Right lobe of liver (tissue), 6 donors: ENCODE measurements at places on chromosomes 7 and 10.

DNA sequence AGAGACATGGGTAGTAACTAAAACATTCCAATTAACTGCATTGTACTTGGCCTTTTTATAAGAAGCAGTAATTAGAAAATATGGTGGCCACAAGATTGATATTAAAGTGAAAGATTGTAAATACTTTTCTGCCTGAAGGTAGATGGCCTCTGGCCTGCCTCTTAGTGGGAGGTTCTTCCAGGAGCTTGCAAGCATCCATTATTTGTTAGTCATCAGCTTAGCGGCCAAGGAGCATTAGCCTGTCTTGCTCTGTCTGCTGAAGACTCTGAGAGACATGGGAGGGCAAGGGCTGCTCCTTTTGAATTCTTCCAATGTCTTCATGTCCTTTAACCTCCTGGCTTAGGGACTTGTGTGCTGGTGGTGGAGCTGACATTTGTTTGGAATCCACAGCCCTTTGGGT lies 80.4 kb downstream of the TCF7L2 start:
- H3K4me3 ChIP-seq: no peak overlapping the region
- H3K27ac ChIP-seq: peak overlapping the region; percentile 49
- peaks cover 12% of the 10 kb centered on the region for H3K4me1 ChIP-seq
- H3K27me3 ChIP-seq: no peaks in the 10 kb centered on the region

- no peaks in the 10 kb centered on the region for H3K4me1 ChIP-seq
- peaks cover 14% of the 10 kb centered on the region for H3K27me3 ChIP-seq
- H3K4me3 ChIP-seq: no peak overlapping the region
- no peak overlapping the region for H3K27ac ChIP-seq
- H3K36me3 ChIP-seq: no peaks in the 10 kb centered on the region
Measured at GRCh38 chr10:49615721-49616120, 1.9 kb downstream of the CHAT start.

DNA sequence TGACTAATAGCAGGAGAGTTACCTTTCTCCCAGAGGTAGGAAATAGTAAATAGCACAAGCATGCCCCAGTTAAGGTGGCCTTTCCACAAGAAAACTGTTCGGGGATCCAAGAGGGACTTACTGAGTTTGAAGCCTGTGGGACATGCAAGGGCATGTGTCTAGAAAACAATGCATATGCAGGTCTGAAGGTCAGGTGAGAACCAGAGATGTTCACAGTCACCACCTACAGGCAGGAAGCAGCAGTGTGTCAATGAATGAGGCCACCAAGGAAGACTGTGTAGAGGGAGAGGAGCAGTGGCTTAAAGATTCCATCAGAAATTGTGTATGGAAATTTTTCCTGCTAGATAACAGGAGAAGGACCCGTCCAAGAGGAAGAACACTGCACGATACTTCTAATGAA lies 66.0 kb downstream of the CALD1 start:
- no peaks in the 10 kb centered on the region for H3K36me3 ChIP-seq
- no peaks in the 10 kb centered on the region for H3K27me3 ChIP-seq
- no peaks in the 10 kb centered on the region for H3K4me1 ChIP-seq
- H3K27ac ChIP-seq: no peak overlapping the region

- peaks cover 3% of the 10 kb centered on the region for H3K4me1 ChIP-seq
- no peaks in the 10 kb centered on the region for H3K36me3 ChIP-seq
- no peak for DNase-seq
- H3K27ac ChIP-seq: no peak overlapping the region
- no peaks in the 10 kb centered on the region for H3K27me3 ChIP-seq
Measured at GRCh38 chr7:24466168-24466768, 107.0 kb upstream of the PALS2 start.

DNA sequence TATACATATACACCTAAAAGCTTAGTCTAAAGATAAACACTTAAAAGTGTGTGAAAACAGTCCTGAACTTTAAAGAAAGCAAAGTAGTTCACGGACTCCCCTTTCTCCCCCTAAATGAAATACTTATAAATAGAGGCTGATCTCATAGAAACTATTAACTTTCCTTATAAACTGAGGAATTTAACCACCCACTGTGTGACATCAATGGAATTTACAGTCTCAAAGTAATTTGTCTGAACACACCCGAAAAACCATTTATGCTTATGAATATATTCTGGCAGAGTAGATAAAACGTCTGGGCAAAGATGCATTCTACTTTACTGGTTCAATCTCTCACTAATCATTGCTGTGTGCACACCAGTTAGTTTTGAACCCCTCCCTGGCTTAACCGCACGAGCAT lies 181.8 kb upstream of the DGKB start:
- H3K4me3 ChIP-seq: no peak overlapping the region
- no peaks in the 10 kb centered on the region for H3K4me1 ChIP-seq
- no peak for DNase-seq
- H3K27me3 ChIP-seq: no peaks in the 10 kb centered on the region

DNA sequence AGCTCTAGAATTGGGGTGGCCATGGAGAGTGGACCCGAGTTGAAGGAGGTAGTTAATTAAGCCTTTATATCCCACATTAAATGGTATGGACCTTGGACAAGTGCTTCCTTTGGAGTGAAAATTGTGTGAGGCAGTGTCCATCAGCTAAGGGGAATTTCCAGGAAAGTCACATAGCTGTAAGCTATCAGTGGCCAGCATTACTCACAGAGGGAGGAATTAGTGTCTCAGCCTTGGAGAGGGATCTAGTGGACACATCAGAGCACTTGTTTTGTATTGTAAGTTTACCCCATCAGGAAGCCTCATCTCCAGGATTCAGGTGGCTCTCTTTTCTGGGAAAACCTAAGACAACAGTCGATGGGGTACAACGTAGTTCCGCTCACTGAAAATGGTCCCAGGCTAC lies 416.7 kb downstream of the TFEC start:
- H3K27me3 ChIP-seq: no peaks in the 10 kb centered on the region
- H3K4me3 ChIP-seq: no peak overlapping the region
- DNase-seq: no peak
- H3K36me3 ChIP-seq: no peaks in the 10 kb centered on the region

DNA sequence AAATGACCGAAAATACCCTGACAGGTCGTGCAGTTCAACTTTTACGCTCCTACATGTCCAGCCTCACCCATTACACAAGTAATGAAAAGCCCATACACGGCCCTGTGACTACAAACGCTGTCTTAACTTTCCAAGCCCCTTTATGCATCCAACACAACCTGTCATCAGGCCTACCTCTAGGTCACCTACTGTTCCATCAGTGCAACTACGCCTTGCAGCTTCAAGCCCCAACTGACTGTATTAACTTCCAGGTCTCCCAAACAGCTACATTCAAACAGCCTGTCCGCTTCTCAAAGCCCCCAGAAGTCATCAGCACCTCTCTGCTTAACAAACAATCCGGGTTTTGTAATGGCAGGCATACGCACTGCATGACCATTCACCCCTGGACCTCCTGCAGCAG lies 19.2 kb downstream of the ZNF107 start:
- H3K4me3 ChIP-seq: no peak overlapping the region
- H3K4me1 ChIP-seq: no peaks in the 10 kb centered on the region
- H3K36me3 ChIP-seq: no peaks in the 10 kb centered on the region
- no peaks in the 10 kb centered on the region for H3K27me3 ChIP-seq
- H3K27ac ChIP-seq: no peak overlapping the region

DNA sequence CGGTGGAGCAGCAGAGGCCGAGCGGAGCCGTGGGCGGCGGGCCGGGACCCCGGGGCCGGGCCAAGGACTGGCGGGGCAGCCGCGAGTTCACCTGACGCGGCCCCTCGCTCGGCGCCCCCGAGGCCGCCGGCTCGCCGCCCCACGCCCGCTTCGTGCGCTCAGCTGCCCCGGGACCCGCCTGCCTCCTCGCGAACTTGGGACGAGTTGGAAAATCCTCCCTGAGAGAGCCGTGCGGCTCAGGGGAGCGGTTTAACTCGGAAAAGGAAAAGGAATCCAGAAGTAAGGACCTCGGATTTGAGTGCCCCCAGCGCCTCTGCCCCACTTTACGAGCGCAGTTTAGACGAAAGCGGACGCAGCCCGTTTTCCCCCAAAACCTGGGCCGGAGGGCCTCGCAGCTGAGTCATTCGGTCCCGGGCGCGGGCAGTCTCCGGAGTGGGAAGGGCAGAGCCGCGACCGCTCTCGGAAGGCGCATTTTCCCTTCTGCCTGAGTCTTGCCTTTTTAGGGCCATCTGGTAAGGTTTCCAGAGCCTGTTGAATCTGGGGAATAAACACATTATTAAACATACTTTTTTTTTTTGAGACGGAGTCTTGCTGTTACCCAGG lies 744 bp downstream of the CREM start:
- peak; percentile 69 for DNase-seq
- H3K4me3 ChIP-seq: peak overlapping the region; percentile 66
- no peaks in the 10 kb centered on the region for H3K27me3 ChIP-seq
- peak overlapping the region; percentile 99 for H3K27ac ChIP-seq
- H3K4me1 ChIP-seq: no peaks in the 10 kb centered on the region

DNA sequence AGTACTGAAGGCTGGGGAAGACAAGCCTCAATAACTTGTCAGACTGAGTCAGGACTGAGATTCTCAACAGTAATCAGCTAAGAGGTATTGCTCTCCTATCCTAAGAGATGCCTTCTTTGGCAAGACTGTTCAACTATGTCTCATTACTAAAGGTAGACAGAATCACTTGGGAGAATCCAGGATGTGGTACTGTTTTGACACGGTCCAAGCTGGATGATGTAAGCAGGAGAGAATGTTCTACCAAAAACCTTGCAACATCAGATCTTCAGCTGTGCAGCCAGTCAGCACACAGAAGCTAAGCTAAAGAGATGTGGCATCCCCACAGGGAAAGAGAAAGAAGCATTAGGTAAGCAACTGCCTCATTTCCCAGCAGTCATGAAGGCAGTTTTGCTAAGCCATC lies 391.4 kb downstream of the NRG3 start:
- H3K36me3 ChIP-seq: no peaks in the 10 kb centered on the region
- H3K27ac ChIP-seq: no peak overlapping the region
- H3K27me3 ChIP-seq: no peaks in the 10 kb centered on the region
- no peaks in the 10 kb centered on the region for H3K4me1 ChIP-seq
- H3K4me3 ChIP-seq: no peak overlapping the region
- no peak for DNase-seq

DNA sequence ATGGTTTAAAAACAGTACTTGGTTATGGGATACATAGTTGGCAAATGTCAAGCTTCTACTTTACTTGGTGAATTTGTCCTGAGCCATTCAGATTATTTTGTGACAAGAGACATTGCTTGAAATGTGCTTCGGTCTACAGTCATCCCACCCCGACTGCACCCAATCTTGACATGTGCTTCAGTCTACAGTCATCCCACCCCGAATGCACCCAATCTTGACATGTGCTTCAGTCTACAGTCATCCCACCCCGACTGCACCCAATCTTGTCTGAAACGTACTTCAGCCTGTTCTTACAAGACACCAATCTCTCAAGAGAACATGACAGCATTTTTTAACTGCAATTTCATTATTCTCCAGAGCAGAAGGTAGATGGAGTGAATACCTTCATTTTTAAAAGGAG lies 47.8 kb downstream of the PRKCQ start:
- H3K27ac ChIP-seq: no peak overlapping the region
- no peaks in the 10 kb centered on the region for H3K4me1 ChIP-seq
- no peaks in the 10 kb centered on the region for H3K36me3 ChIP-seq
- DNase-seq: no peak
- no peaks in the 10 kb centered on the region for H3K27me3 ChIP-seq

DNA sequence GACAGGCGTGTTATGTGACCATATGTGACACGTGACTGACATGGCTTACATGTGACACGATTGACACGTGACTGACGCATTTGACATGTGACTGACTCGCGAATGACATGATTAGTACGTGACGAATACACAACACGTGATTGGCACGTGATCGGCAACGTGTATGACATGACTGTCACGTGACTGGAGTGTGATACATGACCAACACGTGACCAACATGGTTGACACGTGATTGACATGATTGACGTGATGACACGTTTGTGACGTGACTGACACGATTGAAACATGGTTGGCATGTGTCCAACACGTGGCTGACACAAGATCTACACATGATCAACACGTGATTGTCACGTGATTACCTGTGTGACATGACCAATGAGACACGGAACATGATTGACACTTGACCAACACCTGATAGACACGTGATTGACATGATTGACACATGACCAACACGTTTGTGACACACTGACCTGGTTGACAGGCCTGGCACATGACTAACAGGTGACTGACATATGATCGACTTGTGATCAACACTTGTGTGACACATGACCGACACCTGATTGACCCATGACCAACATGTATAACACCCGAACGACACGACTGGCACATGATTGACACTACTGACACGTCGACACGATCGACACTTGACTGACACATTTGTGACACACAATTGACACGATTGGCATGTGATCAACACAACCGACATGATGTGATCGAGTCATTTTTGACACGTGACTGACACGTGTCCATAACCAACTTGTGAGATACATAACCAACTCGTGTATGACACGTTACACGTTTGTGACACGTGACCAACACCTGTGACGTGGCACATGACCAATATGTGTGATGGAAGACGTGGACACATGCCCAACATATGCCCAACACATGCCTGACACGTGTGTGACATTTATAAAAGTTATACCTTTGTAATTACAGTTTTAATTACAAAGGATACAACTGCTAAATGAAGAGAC lies 21.1 kb downstream of the CRPPA start:
- H3K4me1 ChIP-seq: no peaks in the 10 kb centered on the region
- no peaks in the 10 kb centered on the region for H3K27me3 ChIP-seq
- H3K4me3 ChIP-seq: no peak overlapping the region
- no peaks in the 10 kb centered on the region for H3K36me3 ChIP-seq

GRCh38 chr10:77478247-77478961 lies 159.2 kb downstream of the KCNMA1 start:
- DNase-seq: no peak
- H3K4me3 ChIP-seq: no peak overlapping the region
- H3K27ac ChIP-seq: no peak overlapping the region
- H3K36me3 ChIP-seq: no peaks in the 10 kb centered on the region

GRCh38 chr10:110058212-110058611 lies 50.4 kb downstream of the ADD3 start:
- H3K36me3 ChIP-seq: no peaks in the 10 kb centered on the region
- no peaks in the 10 kb centered on the region for H3K4me1 ChIP-seq
- DNase-seq: no peak
- peak overlapping the region; percentile 13 for H3K27ac ChIP-seq
- no peaks in the 10 kb centered on the region for H3K27me3 ChIP-seq
- no peak overlapping the region for H3K4me3 ChIP-seq

- H3K27me3 ChIP-seq: no peaks in the 10 kb centered on the region
- no peaks in the 10 kb centered on the region for H3K36me3 ChIP-seq
Measured at GRCh38 chr7:31256506-31256905, 84.0 kb downstream of the NEUROD6 start.

GRCh38 chr10:48931188-48931587 lies 8.5 kb downstream of the LRRC18 start:
- H3K36me3 ChIP-seq: no peaks in the 10 kb centered on the region
- no peak overlapping the region for H3K27ac ChIP-seq
- no peak overlapping the region for H3K4me3 ChIP-seq

DNA sequence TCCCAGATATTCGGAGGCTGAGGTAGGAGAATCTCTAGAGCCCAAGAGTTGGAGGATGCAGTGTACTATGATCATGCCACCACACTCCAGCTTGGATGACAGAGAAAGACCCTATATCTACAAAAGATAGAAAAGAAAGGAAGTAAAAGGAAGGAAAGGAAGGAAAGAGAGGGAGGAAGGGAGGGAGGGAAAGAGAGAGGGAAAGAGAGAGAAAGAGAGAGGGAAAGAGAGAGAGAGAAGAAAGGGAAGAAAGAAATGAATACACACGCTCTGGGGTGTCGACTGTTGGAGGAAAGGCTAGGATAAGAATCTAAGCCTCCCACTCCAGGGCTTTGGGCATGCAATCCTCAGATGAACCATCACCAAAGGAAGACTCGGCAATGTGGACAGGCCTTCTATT lies 69.9 kb downstream of the PARD3 start:
- DNase-seq: no peak
- H3K27ac ChIP-seq: no peak overlapping the region
- no peaks in the 10 kb centered on the region for H3K27me3 ChIP-seq
